Lung (tissue), 17 donors: ENCODE measurements at places on chromosomes 16 and 17. TPM values are rescaled to one million over a fixed set of nuclear protein-coding genes. Genes with fewer than 3 reads are reported as not detected.
A peak's percentile ranks its signal among the peaks of the same experiment; 100 is the strongest.

GRCh38 chr16:57446531-57447185 lies 527 bp downstream of the CIAPIN1 start:
- peak; percentile 37 for DNase-seq

DNA sequence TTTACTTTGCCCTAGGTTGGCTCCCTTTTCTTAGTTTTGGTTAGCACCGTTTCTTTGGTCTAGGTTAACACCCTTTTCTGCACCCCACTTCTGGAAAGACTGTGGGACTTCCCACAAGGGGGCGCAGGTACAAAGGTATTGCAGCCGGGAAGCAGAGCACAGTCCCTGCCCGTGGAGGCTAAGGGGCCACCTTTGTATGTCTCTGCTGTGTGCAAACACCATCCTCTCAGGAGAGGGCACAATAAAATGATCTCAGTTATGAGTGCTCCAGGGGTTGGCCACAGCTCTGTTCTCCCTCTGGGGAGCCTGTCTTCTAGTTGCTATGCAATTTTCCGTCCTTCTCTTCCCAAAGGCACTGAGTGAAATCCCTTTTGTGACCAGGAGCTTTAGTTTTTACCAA lies 28.4 kb upstream of the TMC5 start:
- peak; percentile 66 for DNase-seq

The SPATA22 gene
- not detected for total RNA-seq

DNA sequence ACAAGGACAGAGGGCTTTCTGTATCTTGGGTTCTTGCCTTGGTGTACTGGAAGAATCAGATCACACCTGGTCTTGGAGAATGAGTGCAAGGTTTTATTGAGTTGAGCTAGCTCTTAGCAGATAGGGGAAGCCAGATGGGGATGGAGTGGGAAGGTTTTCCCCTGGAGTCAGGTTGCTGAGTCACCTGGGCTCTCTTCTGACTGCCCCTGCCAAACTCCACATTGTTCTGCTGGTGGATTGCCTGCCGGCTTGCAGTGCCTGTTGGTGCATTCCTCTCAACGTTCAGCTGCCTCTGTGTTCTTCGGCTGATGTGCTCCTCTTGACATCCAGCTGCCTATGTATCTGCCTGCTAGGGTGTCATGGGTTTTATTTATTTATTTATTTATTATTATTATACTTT lies 1431.1 kb downstream of the CDH8 start:
- DNase-seq = no peak

DNA sequence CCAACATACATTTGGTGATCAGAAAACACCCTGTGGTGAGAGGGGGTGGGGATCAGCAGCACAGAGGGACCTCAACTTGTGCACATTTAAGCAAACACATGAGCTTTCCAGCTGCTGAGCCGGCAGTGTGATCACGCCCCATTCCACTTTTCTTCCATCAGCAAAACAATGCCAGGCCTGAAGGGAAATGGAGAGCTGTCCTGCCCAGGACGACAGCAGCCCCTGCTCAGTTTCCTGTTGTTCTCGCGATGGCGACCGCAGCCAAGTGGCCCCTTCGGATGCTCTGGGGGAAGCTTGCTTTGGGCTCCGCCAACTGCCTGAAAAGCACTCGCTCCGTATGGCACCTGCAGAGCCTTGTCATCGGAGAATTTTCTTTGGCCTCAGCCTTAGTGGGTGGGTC lies 272.3 kb downstream of the FOXL1 start:
- DNase-seq = no peak

DNA sequence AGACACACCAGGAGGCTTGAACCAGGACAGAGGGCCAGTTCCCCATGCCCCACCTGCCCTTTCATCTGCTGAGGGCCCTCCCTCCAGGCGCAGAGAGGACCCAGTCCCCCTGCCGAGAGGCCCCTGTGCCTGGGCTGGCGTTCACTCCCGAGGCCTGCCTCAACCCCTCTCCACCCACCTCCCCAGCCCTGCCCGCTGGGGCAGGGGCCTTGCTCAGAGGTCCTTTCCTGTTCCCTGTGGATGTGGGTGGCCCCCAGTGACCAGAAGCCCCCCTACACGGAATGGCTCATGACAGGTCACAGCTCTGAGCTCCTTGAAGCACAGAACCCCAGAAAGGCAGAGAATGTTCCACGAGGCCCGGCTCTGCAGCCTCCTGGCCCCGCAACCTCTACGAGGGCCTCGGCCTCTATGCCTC lies 6.7 kb downstream of the TMC6 start:
- no peak for DNase-seq

The HOXB9 gene
- 0.18 TPM for total RNA-seq

GRCh38 chr17:83194761-83195329 lies 115.4 kb downstream of the METRNL start:
- no peak for DNase-seq

DNA sequence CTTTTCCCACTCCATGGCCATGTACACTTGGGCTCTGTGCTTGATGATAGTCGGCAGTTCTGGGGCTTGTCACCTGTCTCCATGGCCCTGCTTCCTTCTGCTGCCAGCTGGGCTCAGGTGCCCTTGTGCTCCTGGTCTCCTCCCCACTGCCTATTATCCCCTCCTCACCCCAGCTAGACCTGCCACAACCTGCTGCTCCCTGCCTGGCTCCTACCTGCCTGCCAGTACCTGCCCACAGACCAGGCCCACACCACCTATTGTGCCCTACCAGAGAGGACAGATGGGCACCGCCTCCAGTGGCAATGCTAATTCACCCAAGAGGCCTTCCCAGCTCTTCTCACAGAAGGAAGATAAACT lies 538 bp upstream of the RAPGEFL1 start:
- no peak for DNase-seq

- DNase-seq = no peak
Measured at GRCh38 chr17:49630113-49630900, 47.6 kb downstream of the SPOP start.

- no peak for DNase-seq
Measured at GRCh38 chr16:50641818-50642187, 39.3 kb downstream of the SNX20 start.

DNA sequence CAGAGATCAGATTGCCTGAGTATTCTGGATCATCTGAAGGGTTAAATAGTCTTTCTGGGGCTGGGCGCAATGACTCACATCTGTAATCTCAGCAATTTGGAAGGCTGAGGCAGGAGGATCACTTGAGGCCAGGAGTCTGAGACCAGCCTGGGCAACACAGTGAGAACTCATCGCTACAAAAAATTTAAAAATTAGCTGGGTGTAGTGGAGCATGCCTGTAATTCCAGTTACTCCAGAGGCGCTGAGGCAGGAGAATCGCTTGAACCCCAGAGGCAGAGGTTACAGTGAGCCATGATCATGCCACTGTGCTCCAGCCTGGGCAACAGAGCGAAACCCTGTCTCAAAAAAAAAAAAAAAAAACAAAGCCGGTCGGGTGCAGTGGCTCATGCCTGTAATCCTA lies 15.7 kb downstream of the MVP start:
- no peak for DNase-seq

The CLDN7 gene
- total RNA-seq = 171 TPM

DNA sequence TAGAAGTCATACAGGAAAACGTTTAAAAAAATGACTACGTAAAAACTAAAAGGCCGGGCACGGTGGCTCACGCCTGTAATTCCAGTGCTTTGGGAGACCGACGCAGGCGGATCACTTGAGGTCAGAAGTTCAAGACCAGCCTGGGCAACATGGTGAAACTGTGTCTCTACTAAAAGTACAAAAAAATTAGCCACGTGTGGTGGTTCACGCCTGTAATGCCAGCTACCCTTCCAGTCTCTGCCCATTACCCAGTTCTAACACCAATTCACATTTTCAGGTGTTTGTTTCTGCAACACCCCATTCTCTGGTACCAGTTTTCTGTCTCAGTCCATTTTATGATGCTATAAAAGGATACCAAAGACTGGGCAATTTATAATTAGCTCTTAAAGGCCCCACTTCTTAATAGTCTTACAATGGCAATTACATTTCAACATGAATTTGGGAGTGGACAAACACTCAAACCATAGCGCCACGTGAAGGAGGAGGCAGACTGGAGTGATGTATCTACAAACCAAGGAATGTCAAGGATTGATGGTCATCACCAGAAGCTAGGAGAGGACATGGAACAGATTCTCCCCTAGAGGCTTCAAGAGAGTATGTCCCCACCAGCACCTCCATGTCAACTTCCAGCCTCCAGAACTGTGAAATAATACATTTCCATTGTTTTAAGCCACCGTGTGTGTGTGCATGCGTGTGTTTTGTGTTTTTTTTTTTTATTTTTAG lies 791 bp upstream of the C17orf75 start:
- DNase-seq = no peak

DNA sequence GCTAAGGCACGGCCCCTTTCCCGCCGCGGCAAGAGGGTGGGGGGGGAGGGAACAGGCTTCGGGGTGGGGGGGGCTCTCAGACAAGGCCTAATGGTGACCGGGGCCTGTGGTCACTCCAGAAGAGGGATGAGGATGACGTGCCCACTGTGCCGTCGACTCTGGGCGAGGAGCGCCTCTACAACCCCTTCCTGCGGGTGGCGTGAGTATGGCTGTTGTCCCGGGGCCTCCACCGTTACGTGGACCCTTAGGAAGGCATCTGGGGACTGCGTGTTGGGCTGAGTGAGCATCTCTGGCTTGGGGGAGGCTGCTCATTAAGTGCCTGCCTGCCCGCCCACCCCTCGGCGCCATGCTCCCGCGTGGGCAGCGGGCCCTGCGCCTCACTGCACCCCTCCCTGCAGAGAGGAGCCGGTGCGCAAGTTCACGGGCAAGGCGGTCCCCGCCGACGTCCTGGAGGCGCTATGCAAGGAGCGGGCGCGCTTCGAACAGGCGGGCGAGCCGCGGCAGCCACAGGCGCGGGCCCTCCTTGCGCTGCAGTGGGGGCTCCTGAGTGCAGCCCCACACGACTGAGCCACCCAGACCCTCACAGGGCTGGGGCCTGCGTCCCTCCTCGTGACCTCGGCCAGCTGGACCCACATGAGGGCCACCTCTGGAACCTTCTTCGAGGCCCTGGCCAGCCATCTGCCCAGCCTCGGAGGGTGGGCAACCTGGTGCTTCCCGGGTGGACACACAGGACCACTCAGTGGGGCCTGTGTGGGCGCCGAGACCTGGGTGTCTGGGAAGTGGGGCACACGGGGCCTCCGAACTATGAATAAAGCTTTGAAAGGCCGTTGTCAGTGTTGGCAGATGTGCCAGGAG lies 2.2 kb downstream of the HAGHL start:
- DNase-seq = no peak

The CDRT15L2 gene
- not detected for total RNA-seq

The RAC3 gene
- 8.3 TPM for total RNA-seq

DNA sequence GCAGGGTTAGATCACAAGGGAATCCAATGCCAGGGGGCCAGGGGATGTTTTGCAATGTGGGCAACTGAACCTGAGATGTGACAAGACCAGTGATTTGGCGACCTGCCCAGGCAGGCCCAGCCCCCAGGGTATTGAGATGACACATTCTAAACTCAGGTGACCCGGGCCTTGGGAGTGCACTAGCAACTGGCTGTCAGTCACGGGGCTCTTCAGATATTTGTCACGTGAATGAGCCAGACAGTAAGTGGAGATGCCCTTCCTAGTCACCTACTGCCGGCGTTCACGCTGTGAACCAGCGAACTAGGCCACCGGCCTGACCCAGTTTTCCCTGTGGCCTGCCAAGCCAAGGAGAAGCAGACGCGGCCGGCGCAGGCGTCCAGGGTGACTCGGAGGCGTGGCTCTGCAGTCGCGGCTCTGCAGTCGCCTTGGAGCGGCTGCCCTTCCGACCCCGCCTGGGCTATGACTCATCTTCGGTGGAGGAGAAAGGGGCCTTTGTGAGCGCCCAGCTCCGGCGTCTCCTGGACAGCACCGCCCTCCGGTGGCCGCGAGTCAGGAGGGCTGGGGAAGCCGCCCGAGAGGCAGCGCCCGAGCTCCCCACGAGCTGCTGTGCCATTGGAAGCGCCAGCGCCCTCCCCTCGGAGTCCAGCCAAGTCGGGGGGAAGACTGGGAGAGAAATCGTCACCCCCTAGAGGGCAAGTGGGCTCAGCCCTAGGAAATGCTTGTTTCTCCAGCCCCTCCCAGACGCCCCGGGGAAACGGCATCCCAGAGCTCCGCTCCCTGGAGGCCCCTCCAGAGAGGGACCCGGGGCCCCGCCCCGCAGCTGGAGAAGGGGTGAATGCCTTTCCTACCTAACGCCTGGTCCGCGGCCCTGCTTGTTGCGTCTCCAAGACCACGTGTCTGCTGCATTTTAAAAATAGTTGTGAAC lies 38.8 kb downstream of the WSB1 start:
- DNase-seq = peak; percentile 97

DNA sequence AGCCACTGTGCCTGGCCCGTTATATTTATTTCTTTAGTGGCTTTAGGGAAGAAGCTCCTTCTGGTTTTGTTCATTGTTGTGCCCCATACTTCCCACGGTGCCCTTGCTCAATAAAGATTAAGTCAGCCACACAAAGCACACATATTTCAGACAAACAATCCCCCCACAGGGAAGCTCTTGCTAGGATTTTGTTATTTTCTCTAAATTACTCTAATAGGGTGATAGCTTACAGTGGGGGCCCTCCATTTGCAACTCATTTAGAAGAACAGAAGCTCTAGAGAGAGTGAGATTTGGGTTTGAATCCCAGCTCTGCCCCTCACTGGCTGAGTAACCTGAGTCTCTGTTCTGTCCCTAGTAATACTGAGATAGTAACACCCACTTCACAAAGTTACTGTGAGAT lies 499.9 kb downstream of the GRIN2A start:
- no peak for DNase-seq

The TMEM114 gene
- not detected for total RNA-seq

- no peak for DNase-seq
Measured at GRCh38 chr17:68290268-68290954, 516 bp downstream of the SLC16A6 start.

DNA sequence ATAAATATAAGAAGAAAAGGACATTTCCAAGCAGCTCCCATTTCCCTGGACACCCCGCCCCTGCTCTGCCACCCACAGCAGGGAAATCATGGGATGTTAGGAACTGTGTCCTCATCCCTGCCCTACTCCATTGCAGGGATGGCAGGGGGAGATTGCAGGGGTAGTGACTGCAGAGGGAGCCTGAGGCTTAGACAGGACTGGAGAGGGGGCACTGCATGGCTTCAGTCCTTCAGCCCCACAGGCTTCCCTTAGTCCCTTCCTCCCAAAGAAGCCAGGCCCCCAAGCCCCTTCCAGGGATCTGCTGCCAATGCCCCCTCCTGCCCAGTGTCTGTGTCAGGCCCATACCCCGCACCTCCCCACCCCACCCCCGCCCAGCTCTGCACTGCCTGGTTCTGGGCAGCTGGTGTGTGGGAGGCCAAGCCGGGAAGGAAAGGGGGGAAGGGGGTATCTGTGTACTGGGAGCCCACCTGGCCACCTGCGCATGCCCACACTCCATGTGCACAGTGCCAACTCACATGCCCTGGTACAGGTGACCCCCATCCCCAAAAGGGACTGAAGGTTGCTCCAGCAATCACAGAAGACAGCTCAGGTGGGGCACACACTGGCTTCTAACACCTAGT lies 3.3 kb downstream of the RUNDC3A start:
- no peak for DNase-seq

The PRDM7 gene
- total RNA-seq = not detected

GRCh38 chr17:31524926-31525800 lies 133.7 kb downstream of the RAB11FIP4 start:
- DNase-seq = peak; percentile 73

GRCh38 chr17:50618941-50619340 lies 15.7 kb upstream of the ABCC3 start:
- no peak for DNase-seq

GRCh38 chr17:16516594-16517051 lies 24.6 kb upstream of the LRRC75A start:
- DNase-seq = peak; percentile 24
